ENCODE measurements at places on chromosomes 16 and 17.

GRCh38 chr16:78640886-78641285 lies 541.4 kb downstream of the WWOX start:
- DNase-seq = no peak

- no peak for DNase-seq
Measured at GRCh38 chr17:82231562-82232321, 2.9 kb downstream of the SLC16A3 start.

- no peak for DNase-seq
Measured at GRCh38 chr17:37465069-37465616, 24.5 kb upstream of the DUSP14 start.

- DNase-seq = no peak
Measured at GRCh38 chr16:86716649-86717048, 138.3 kb downstream of the FOXL1 start.

GRCh38 chr17:77466596-77467223 lies 325.9 kb downstream of the SEC14L1 start:
- DNase-seq = no peak

DNA sequence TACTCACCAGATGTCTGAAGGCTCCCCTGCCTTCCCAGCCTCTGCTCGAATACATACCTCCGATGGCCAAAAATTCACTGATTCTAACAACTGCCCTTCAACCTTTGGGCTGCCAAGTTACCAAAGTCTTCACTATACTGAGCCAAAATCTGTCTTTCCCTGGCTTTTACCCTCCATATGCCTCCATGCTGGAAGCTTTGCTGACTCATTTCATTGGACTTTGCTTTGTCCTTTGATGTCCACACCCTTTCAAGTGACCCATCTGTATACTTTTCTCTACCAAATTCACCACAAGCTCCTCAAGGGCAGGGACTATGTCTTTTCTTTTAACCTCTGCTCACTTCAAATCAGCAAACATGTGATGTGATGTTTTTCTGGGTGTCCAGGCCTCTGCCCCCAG lies 21.0 kb upstream of the MTMR4 start:
- no peak for DNase-seq

GRCh38 chr17:58341861-58342475 lies 10.0 kb downstream of the SUPT4H1 start:
- DNase-seq = no peak

GRCh38 chr17:21823643-21824042 lies 131.3 kb downstream of the KCNJ18 start:
- DNase-seq = no peak

DNA sequence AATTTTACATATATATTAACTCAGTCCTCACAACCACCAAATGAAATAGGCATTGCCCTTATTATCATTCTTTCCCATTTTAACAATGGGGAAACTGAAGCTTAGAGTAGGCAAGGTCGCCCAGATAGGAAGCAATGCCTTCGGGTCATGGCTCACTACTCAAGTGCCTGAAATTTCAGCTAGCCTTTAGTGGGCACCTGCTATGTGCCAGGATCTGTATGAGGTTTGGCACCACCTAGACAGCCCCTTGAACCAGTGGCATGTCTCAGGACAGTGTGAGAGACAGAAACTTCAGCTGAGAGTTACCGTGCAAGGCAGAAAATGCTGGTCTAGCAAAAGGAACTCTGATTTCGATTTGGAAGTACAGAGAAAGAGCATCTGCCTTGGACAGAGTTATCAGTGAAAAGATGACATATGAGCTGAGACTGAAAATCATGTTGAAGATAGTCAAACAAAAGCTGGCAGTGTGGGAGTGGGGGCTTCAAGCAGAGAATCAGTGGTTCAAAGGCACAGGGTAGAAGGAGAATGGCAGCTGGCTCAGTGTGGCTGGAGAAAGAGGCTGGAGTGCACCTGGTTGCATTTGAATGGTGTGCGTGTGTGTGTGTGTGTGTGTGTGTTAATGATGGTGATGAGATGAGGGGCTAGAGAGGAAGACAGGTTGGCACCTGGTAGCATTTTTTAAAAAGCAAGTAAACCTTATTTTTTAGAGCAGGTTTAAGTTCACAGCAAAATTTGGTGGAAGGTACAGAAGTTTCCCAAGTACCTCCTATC lies 29.1 kb downstream of the CDH13 start:
- DNase-seq = no peak

- DNase-seq = no peak
Measured at GRCh38 chr17:13395346-13395745, 206.4 kb downstream of the HS3ST3A1 start.

DNA sequence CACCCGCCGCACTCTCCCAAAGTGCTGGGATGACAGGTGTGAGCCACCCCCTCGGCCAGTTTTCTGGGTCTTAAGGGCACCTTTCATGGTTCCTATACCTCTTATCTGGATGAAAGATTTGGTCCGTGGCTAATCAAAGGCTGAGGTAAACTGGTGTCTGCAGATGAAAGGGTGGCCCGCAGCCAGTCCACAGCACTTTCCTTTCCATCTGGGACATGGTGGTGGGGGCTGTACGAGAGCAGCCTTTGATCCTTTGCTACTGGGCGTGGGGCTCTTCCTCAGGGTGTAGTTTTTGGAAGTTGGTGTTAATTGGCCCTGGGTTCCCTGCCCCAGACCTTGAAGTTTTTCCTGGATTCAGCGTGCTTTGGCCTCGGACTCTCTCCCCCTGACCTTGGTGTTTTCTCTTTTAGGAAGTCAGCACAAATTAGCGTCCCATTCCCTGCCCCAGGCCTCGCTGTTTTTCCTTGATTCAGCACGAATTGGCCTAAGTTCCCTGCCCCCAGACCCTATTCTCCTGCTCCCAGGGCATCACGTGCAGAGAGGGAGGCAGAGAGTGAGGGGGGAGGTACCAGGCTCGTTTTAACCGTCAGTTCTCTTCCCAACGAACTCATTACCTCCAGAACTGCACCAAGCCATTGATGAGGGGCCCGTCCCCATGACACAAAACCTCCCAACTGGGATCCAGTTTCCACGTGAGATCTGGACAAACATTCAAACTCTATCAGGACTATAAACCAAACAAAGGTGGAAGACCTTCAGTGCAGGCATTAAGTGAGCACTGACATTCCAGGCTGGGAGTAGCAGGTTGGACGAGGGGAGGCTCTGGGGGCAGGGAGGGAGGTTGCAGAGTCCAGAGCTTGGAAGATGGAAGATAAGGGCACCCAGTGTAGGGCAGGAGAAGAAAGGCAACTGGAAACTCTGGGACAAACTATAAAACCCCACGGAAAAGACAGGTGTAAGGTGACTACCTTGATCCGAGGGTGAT lies 11.6 kb downstream of the DPEP1 start:
- DNase-seq = no peak

GRCh38 chr16:86762095-86762494 lies 183.7 kb downstream of the FOXL1 start:
- DNase-seq = no peak

- DNase-seq = no peak
Measured at GRCh38 chr16:456891-457483, 31.5 kb downstream of the RAB11FIP3 start.

- DNase-seq = no peak
Measured at GRCh38 chr17:31511195-31511578, 119.7 kb downstream of the RAB11FIP4 start.

DNA sequence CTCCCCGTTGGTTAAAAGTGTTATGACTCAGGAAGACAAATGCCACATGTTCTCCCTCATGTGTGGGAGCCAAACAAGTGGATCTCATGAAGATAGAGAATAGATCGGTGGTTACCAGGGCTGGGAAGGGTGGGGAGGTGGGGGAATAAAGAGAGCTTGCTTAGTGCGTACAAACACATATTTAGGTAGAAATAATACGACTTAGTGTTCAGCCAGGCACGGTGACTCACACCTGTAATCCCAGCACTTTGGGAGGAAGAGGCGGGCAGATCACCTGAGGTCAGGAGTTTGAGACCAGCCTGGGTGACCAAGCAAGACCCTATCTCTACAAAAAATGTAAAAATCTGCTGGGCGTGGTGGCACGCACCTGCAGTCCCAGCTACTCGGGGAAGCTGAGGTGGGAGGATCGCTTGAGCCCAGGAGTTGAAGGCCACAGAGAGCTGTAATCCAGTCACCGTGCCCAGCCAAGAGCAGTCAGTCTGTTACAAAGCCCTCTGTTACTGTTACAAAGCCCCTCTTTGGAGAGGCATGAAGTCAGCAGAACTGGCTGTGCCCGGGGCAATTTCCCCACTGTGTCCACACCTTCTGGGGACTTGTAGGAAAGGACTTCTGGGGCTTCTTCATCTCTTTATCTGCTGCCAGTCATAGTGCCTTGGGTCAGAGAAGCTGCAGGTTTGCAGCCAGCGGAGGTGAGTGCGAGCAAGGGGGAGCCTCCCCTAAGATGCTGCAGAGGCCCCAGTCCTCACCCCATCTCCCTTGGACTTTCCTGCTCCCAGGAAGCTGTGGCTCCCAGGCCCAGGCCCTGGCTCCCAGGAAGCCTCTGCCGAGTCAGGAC lies 4.3 kb upstream of the ALDH3A1 start:
- no peak for DNase-seq

DNA sequence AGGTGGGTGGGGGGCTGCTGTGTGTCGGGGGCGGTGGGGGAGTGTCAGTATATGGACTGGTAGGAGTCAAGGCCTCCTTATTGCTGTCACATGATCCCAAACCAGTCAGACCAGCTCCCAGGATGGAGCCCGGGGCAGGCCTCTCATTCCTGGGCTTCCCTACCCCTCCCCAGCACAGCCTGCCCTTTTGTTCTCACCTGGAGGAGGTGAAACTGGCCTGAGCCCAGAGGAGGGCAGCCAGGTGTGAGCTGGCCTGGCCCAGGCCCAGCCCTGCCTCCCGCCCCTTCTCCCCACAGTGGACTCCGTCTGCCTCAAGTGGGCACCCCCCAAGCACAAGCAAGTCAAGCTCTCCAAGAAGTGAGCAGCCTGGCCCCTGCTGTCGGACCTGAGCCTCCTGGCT lies 4.6 kb downstream of the PRSS8 start:
- DNase-seq = no peak

- DNase-seq = no peak
Measured at GRCh38 chr17:7443499-7444485, 1.1 kb upstream of the CHRNB1 start.

- DNase-seq = no peak
Measured at GRCh38 chr16:2455081-2455845, 4.6 kb upstream of the TEDC2 start.

DNA sequence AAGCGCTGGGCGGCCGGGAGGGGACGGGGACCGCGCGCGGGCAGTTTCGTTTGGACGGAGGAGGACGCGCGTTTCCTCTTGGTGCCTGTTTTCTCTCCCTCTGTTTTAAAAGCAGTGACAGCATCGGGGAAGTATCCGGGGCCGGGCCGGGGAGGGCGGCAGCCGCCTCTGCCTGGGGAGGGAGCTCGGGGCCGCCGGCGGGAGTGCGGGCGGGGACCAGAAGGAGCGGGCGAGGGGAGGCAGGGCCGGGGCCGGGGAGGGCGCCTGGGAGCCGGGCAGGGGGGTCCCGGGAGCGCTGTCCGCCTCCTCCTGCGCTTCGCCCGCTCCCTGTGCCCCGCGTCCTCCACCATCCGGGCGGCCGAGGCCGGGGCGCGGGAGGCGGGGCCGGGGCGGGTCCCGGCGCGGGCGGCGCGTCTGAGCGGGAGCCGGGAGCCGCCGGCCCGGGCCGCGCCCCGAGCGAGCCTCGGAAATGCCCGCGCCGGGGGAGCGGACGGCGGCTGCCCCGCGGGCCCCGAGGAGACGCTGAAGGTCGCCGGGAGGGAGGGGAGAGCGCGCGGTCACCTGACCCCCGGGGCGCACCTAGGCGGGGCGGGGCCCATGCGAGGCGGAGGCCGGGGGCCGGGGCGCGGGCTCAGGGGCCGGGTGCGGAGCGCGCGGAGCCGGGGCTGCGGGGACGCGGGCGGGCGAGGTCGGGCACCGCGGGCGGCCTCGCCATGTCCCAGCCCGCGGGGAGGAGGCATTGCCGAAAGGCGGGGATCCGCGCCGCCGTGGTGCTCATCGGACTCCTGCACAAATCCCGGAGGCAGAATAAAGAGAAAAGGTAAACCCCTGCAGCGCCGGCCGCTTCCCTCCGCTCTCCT lies 57.3 kb downstream of the RAP1GAP2 start:
- DNase-seq = no peak

DNA sequence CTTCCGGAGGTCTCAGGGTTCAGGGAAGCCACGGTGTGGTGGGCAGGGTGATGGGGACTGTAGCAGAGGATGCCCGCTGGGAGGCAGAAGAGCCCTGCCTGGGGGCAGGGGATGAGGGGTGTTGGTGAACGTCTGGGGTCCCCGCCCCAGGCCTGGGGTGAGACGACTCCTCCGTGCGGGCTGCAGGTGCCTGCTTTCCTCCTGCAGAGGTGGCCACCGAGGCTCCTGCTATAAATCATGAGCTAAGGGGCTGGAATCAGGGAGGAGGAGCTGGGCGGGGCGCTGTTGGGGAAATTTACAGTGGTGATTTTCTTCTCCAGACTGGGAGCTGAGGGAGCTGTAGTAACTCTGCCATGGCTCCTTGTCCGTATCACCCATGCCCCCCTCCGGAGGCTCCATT lies 167.0 kb downstream of the MRM1 start:
- no peak for DNase-seq

GRCh38 chr17:63405741-63406261 lies 40.3 kb downstream of the CYB561 start:
- DNase-seq = no peak

GRCh38 chr17:42246515-42246914 lies 29.7 kb downstream of the STAT5B start:
- no peak for DNase-seq

DNA sequence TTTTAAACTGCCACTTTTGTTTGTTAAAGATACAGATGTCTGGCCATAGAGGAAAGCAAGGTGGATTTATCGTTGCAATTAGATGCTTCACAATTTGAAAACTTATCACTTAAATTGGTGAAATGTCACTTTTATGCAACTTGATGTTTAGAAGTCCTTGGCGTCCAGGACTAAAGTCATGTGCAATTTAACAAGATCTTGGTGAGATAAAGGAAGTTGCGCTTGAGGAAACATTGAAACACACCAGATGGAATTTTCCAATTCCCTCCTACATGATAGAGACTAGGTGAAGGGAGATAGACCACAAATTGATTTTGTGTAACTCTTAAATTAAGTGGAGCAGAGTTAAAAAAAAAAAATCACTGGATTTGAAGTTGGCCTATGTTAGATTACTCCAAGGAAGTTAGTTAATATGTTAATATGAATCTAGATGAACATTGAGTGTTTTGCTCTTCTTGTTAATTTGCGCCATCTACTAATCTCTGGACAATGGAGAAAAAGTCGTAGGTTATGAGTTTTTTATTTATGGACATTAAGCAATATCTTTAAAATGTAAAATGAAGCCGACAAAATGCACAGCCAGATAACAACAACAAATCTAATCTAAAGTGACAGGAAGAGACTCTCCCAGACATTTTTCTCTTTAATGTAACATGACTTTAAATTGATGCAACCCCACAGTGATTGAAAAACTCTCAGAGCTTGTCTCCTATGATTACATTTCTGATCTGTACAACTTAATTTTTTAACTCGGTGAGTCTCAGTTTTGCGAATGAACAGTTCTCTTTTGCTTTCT lies 119.6 kb downstream of the WWOX start:
- no peak for DNase-seq

DNA sequence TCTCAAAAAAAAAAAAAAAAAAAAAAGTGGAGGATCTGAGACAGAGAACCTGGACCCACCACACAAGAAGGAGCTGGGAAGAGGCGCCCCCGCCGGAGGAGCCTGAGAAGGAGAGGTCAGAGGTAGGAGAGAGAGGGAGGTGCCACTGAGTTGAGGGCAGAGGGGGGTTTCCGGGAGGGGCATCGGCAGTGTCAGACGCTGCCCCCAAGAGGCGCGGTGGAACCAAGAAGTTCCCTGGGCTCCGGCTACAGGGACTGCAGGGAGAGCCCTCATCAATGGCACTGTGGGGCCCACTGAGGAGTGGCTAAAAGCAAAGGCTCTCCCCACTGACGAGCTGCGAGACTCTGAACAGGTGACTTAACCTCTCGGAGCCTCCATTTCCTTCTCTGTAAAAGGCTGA lies 4.2 kb downstream of the CCDC42 start:
- no peak for DNase-seq

GRCh38 chr16:17303101-17303500 lies 167.7 kb downstream of the XYLT1 start:
- no peak for DNase-seq

All from cortex of kidney (tissue), 1 donor.